ENCODE measurements at places on chromosomes 4 and X.

- no peak for DNase-seq
These were observed 24.6 kb downstream of the SLC7A11 start for GRCh38 chr4:138217567-138217966.

GRCh38 chr4:128416921-128417320 lies 129.3 kb upstream of the PGRMC2 start:
- DNase-seq, result no peak

DNA sequence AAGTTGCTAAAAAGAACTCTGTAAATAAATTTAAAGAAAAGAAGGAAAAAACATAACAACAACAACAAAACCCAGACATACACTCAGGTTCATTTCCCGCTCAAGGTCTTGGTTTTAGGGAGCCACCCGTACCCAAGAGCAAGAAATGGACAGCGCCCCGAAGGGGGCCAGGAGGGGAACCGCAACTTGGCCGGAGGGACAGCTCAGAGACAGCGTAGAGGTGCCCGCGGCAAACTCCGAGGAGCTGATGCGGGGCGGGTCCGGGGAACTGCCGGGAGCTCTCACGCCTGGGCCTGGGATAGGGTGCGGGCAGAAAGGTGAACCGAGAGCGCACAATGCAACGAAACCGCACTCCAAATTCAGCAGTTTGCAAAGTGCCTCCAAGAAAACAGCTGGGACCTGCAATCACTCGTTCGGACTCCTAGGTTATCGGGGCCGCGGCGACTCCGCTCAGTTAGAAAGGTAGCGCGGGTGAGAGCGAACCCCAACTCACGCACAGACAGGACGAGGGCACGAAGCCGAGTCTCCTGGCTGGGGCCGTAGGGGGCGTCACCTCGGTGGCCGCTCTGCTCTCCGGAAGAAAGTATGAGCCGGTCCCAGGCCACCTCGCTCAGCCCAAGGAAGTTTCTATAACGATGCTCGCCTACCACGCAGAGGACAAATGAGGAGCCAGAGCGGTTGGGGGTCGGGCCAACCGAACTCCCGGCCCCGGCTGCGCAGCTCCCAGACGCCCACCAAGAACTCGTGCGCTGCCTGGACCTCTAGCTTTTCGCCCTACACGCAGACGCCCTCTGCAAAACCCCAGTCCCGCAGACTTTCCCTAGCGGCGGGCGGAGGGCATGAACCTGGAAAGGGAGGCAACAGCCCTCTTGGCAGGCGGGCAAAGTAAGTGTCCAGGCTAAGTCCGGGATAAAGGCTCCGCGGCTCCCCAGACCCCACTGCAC lies 1.4 kb downstream of the NDNF start:
- DNase-seq, result peak; percentile 14

DNA sequence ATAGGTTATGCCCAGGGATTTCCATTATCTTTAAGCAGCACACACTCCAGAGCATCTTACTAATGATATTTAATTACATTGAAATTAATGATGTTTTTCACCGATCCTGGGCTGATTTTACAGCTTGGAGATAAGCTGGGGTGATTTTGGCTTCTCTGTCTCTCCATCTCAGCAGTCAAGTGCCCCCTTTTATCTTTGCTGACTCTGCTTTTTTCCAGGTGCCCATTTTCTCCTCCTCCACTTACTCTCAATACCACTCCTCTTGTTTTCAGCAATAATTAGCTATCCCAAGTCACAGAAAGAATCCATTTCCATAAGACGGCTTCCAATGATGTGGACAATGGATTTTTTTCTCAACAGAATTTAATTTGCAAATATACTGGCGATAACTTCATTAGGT lies 266.7 kb downstream of the GBA3 start:
- DNase-seq, result no peak

DNA sequence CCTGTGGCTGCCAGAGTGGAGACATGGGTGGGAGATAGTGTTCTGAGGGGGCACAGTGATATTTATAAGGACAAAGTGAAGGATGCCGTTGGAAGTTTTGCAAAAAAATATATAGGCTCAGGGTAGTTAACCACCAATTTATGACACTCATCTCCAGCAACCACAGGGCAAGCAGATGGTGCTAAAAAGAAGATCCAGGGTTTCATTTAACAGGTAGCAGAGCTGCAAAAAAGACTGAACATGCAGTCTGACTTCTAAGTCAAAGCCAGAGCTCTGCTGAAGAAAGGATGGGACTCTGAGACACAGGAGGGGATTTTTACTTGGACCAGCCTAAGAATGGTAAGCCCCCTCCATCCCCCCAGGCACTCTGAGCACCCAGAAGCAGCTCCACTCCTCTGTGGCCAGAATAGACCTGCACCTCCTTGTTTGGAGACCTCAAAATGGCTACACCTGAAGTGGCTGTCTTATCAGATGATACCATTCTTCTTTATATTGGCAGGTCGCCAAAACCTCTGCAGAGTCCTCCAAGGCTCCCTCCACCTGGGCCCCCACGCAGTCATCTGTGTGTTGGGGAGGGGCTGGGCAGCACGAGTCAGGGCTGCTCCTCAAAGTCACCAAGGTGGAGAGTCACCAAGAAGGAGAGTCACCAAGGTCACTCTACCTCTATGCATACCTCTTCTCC lies 161.4 kb upstream of the FAM9B start:
- no peak for DNase-seq

DNA sequence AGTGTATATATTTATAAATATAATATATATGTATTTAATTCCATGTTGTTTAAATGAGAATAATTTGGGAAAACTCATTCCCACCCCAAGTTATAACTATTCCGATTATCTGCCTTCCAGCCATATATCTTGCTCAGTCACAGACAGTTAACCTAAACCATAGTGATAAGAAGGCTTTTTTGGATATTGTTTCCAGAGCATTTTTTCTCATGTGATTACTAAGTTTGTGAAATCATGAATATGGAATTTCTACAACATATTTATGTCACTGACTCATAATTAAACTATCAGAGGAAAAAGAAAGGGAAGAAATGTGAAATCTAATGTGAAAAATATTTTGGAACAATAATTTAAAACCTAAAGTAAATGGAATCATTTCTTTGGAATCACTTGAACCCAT lies 1163.5 kb upstream of the PABPC4L start:
- peak; percentile 3 for DNase-seq

DNA sequence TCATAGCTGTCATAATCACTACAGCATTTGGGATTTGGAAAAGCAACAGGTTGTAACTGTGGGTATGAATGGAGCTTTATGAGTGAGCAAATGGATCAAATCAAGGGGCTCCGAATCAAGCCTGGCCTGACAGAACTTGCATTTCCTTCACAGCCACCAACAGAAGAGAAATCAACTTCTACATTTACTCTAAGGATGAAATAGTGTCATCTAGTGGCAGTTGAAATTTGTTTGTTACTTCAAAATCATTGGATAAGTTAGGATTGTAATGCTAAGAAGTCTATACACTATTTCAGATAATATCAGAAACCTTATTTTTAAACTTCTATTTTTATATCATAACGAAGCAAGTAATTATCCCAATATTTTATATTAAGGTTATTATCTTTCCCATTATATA lies 10.7 kb upstream of the WDR17 start:
- DNase-seq, result no peak

DNA sequence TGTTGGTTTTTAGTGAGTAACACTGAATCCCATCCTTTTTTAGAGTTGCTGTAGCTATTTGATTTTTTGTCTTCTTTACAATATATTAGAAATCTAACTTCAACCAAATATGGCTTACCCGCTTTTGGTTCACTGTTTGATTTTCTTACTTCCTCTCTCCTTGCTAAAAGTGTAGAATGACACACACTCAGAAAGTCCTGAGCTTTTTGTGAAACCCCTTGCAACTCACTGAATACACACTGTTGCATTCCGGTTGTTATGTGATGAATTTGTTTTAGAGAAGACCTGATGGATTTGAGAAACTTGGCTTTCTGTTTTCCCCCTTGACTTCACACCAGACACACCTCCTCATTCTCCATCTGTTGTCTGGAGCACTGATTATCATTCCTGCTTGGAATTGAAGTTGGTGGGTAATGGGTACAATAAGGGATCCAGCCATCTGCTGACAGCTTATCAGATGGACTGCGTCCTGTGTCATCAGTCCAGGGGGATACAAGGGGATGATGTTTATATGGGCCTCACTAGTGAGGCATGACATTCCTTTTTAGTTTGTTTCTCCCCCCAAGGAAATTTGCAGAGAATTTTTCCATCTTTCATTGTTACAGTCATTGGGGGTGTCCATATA lies 5.2 kb downstream of the TMEM164 start:
- no peak for DNase-seq

GRCh38 chrX:13082206-13083065 lies 38.0 kb upstream of the FAM9C start:
- no peak for DNase-seq

DNA sequence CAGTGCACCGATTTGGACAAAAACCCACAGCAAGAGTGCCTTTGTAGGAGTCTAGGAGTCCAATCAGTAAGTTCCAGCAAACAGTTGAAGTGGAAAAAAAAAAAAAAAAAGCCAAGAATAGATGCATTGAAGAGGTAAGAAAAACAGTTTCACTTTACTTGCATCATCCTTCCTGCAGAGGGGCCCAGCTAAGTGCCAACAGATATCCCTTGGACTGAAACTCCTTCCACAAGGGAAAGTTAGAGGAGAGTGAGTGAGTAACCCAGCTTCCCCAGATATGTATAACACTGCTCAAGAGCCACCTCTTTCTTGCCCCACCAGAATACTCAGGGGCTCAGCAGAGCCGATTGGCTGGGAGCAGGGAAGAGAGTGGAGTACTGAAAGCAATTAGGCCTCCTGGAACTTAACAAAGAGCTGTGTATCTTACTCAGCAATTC lies 617.7 kb upstream of the SMIM31 start:
- no peak for DNase-seq

DNA sequence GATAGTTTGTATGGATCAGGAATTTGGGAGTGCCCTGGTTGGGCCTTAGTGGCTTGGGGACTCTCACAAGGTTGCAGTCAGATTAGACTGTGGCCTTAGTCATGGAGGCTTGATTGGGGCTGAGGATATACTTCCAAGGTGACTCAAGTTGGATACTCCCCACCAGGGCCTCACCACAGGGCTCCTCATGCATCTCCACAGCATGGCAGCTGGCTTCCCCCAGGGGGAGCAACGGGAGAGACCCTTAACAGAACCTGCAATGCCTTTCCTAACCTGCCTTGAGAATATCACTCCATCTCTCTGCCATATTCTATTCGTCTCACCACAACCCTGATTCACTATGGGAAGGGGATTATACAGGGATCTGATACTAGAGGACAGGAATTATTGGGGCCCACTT lies 161.9 kb downstream of the RELL1 start:
- no peak for DNase-seq

GRCh38 chr4:120691536-120691935 lies 231.0 kb downstream of the PRDM5 start:
- no peak for DNase-seq

DNA sequence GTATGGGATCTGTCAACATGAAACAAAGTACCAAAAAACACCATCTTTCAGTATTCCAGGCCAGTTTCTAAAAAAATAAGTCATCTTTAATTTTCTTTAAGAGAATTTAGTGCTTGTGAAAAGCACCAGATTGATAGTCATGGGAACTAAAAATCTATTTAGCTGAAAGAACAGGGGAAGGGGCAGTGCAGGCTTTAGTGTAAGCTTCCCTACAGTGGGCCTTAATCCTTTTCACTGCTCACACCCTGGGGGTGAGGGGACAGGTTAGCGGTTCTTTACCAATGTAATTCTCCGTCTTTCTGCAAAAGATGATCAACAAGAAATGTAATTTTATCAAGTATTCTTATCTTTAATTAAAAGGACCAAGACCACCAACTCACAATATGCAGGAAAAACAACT lies 47.1 kb downstream of the CHIC2 start:
- no peak for DNase-seq

DNA sequence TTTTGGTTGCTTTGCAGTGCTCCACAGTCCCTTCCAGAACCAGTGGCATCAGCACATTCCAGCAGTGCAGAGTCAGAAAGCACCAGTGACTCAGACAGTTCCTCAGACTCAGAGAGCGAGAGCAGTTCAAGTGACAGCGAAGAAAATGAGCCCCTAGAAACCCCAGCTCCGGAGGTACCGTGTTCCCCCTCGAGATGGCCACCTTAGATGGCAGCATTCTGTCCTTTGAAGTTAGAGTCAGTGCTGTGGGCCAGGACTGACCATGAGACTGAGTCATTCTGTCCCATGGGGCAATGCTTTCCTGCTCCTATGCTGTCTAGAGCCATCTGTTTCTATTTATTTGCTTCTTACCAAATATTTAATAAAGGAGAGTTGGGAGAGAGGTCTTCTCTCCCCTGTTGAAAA lies 112.3 kb downstream of the KLHL8 start:
- DNase-seq, result peak; percentile 63

- no peak for DNase-seq
These were observed 292.8 kb downstream of the RAPGEF2 start for GRCh38 chr4:159395693-159396092.

GRCh38 chrX:151722241-151722846 lies 6.5 kb downstream of the FATE1 start:
- no peak for DNase-seq

DNA sequence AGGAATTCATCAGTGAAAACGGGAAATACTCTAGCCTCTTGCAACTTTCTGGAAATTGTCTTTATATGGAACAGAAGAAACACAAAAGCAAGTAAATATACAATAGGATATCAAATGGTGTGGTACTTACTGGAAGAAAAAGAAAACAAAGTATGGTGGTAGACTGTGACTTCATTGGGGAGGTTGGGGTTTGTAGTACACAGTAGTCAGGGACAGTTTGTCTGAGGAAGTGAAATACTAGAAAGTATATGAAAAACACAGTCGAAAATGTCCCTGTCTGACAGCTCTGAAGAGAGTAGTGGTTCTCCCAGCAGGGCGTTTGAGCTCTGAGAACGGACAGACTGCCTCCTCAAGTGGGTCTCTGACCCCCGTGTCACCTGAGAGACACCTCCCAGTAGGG lies 390.0 kb upstream of the NWD2 start:
- DNase-seq, result no peak

GRCh38 chr4:107862658-107863057 lies 37.9 kb downstream of the SGMS2 start:
- no peak for DNase-seq

DNA sequence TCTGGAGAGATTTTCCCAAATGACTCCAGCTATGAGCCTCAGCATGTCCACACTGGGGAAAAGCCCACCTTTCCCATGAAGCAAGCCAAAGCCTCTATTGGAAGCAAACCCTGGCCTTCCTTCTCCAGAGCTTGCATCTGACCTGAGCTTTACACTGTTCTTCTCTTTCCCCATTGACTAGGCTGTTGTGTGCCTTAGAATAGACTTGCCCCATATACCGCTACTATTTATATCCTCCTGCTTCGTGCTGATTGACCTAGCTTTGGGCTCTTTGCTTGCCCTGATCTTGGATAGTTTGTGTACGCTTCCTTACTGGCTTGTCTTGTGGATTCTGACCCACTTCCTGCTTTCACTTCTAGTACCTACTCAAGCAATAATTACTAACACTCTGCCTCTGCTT lies 30.9 kb downstream of the FAM9B start:
- DNase-seq, result no peak

- DNase-seq, result no peak
These were observed 354.3 kb downstream of the GPAT3 start for GRCh38 chr4:83890231-83890630.

DNA sequence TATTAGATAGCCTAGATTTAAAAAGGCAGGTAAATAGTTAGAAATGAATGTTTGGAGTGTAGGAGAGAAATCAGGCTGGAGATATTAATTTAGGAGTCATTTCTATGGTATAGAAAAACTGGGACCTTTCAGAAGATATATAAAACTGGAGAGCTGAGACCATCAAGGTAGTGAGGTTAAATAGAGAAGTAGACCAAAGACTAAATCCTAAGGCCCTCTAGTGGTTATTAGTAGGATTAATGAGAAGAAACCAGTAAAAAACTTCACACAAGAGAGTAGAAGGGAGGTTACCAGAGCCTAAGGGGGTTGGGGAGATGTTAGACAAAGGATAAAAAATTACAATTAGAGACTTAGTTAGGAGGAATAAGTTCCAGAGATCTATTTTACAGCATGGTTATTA lies 351.0 kb upstream of the SPANXN1 start:
- DNase-seq, result no peak
